H1 (cell line): ENCODE measurements at places on chromosomes 11 and 22. TPM values are rescaled to one million over a fixed set of nuclear protein-coding genes. Genes with fewer than 3 reads are reported as not detected.

- no peak overlapping the region for H3K27ac ChIP-seq
- H3K4me3 ChIP-seq = no peak overlapping the region
- no peak for DNase-seq
- no peaks in the 10 kb centered on the region for H3K36me3 ChIP-seq
Observed at GRCh38 chr22:46512039-46512370, 25.4 kb downstream of the CELSR1 start.

DNA sequence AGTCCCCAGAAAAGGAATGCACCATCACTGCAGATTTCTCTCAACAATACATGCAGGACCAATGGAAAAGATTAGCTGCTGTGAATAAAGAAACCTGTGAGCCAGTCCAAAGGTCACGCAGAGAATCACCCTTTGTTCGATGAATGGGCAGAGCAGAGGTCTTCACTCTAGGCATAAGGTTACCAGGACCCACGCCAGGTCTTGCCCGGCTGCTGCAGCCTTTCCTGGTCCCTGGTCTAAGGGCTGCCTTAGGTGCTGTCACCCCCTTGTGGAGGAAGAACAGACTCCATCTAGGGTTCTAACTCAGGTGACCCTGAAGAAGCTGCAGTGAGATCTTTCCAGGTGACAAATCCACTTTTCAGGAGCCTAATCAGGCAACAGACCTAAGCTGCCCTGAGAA lies 29.0 kb upstream of the NAP1L4 start:
- no peaks in the 10 kb centered on the region for H3K27me3 ChIP-seq
- H3K27ac ChIP-seq = no peak overlapping the region
- H3K36me3 ChIP-seq = peaks cover 34% of the 10 kb centered on the region
- H3K4me3 ChIP-seq = no peak overlapping the region
- DNase-seq = no peak

DNA sequence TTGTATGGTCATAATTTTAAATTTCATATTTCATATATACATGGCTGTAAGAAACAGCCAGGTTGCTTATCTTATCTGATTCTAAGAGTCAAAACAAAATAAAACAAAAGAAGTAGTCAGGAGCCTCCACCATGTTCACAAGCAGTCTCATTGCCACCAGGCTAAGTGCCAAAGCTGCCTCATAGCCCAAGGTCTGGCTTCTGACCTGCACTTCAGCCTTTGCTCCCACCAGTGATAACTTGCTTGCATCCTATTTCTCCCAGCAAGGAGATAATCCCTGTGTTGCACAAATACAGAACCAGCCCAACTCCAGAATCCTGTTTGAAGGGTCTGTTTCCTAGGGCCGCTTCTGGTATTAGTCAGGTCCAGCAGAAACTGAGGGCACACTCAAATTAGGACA lies 53.9 kb upstream of the TSKU start:
- no peak overlapping the region for H3K27ac ChIP-seq
- no peaks in the 10 kb centered on the region for H3K36me3 ChIP-seq
- H3K4me1 ChIP-seq = no peaks in the 10 kb centered on the region
- no peaks in the 10 kb centered on the region for H3K27me3 ChIP-seq

GRCh38 chr11:86524620-86525352 lies 147.6 kb downstream of the ME3 start:
- no peaks in the 10 kb centered on the region for H3K36me3 ChIP-seq
- no peak for DNase-seq
- no peaks in the 10 kb centered on the region for H3K27me3 ChIP-seq
- no peak overlapping the region for H3K4me3 ChIP-seq
- H3K4me1 ChIP-seq = no peaks in the 10 kb centered on the region
- H3K27ac ChIP-seq = no peak overlapping the region

DNA sequence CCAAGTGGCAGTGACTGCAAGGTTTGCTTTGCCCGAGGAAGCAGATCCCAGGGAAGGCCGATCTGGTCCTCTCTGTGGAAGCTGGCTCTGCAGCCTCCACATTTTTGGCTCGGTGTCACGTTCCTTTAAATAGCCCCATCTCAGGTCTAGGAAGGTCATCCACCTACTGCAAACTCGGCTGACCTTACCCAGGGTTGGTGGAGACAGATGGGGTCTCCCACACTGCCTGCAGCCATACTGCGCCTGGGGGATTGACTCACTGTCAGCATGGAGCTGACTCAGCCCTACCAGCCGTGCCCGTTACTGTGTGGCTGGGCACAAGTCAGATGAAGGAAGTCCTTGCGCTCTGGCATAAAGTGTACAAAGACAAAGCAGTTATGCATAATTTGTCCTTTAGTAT lies 16.9 kb downstream of the CDPF1 start:
- H3K36me3 ChIP-seq = no peaks in the 10 kb centered on the region
- H3K27ac ChIP-seq = no peak overlapping the region
- H3K27me3 ChIP-seq = no peaks in the 10 kb centered on the region
- no peak overlapping the region for H3K4me3 ChIP-seq

DNA sequence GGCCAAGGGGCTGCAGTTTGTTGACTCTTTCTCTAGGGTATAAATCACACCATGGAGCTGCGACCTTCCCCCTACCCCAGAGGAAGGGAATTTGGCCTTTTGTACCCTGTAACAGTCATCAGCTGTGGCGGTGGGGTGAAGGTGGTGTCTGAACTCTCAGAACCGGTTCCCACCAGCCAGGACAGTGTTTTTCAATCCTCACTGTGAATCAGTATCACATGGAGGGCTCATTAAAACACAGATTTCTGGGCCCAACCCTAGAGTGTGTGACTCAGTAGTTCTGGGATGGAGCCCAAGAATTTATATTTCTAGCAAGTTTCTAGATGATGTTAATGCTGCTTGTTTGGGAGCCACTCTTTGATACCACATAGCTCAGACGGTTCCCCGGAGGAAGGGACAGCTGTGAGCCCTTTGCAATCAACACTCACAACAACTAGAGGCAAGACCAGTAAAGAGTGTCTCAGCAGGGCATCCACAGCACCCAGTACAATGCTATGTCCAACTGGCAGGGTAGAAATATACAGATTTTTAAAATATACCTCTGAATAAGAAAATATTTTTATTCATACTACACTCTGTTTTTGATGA lies 43.9 kb upstream of the FAT3 start:
- no peak overlapping the region for H3K27ac ChIP-seq
- no peaks in the 10 kb centered on the region for H3K36me3 ChIP-seq
- H3K4me1 ChIP-seq = no peaks in the 10 kb centered on the region
- no peak for DNase-seq

DNA sequence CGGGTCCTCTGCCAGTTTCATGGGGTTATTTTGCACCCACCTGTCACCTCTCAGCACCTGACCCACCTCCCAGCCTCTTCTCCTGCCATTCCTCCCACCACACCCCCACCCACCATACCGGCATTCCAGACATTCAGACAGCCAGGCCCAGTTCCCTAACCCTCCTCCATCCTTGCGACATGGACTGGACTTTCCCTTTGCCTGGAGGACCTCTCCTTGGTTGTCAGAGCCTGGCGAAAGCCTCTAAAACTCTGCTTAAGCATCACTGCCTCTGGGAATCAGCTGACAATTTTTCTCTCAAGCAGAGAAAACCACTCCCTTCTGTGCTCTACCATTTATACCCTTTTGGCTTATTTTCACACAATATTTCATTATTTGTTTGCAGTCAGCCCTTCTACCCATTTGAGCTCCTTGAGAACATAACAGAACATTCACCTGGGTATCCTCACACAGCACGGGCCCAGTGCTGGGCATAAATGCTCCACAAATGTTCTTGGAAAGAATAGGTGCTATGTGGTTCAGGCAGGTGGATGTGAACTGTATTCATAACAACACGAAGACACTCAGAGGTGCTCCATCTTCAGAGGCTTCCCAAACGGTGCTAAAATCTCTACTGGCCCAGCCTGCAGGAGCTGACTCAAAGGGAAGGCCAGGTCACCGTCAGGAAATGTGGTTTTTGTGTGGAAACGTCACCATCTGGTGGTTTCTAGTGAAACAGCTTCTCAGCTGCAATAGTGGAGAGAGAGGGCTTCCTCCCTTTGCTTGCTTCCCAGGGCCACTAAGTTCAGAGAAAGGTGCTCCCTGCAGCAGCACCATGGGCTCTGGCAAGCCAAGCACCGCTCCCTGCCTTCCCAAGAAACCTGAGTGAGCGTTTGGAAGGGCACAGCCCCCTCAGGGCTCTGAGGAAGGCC lies 10.4 kb downstream of the SPATA19 start:
- no peak overlapping the region for H3K4me3 ChIP-seq
- H3K27me3 ChIP-seq = no peaks in the 10 kb centered on the region
- H3K27ac ChIP-seq = no peak overlapping the region
- DNase-seq = peak; percentile 78

DNA sequence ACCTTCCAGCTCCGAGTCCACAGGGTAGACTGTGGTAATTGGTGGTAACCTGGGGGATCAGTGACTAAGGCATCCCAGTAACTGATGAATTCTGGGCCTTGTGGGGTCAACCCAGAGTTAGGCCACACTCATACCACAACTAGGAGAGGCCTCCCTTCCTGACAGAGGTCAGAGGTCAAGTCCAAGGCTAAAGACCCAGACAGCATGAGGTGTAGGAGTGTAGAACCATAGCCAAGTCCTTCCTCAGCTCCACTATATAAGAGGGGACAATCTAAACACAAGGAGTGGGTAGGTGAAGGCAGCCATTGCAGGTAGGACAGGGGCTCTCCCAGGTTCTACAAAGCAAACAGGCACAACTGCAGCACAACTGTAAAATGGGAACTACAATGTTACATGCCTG lies 4.6 kb downstream of the AP1B1 start:
- no peak overlapping the region for H3K27ac ChIP-seq
- no peak overlapping the region for H3K4me3 ChIP-seq
- peaks cover 2% of the 10 kb centered on the region; the same call in 1 of the 2 replicates for H3K4me1 ChIP-seq
- no peaks in the 10 kb centered on the region for H3K27me3 ChIP-seq

DNA sequence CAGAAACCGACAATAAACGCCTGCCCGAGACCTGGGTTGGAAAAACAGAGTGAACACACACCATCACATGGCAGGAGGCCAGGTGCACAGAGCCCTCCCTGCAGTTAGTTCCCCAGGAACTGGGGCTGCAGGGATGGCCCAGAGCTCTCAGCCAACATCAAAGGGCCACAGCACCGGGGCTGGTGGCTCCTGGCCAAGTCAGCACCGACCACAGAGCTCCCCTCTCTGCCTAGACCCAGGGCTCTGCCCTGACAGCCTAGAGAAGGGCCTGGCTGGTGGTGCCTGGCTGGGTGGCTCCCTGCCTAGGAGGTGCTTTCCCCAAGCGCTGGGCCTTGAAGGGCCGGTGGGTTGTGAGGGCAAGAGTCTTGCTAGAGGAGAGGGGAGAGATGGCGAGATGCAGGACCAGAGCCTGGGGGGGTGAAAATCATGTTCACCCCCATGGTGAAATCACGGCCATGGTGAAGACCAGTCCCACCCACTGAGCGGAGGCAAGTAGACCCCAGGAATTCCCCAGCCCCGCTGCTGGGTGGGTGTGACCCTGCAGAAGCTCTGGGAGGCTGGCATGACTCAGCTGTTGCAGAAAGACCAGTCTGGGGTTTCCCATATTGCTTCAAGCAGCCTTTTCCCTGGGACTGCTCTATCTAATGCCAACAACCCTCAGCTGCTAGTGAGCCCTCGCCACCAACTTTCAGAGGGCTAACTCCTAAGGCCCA lies 7.2 kb upstream of the BID start:
- no peak overlapping the region for H3K27ac ChIP-seq
- no peaks in the 10 kb centered on the region for H3K36me3 ChIP-seq
- 0 out of 2 replicates have a peak, but pooled peaks cover 9% of the 10 kb centered on the region for H3K4me1 ChIP-seq
- DNase-seq = no peak
- H3K4me3 ChIP-seq = no peak overlapping the region
- no peaks in the 10 kb centered on the region for H3K27me3 ChIP-seq

- no peak for DNase-seq
- no peaks in the 10 kb centered on the region for H3K36me3 ChIP-seq
- H3K27ac ChIP-seq = no peak overlapping the region
- peaks cover 48% of the 10 kb centered on the region for H3K27me3 ChIP-seq
- H3K4me1 ChIP-seq = peaks cover 2% of the 10 kb centered on the region
- no peak overlapping the region for H3K4me3 ChIP-seq
Observed at GRCh38 chr11:75244052-75244814, 3.7 kb downstream of the TPBGL start.

GRCh38 chr22:28205926-28206325 lies 286.9 kb upstream of the PITPNB start:
- no peak overlapping the region for H3K4me3 ChIP-seq
- H3K36me3 ChIP-seq = no peaks in the 10 kb centered on the region
- no peak overlapping the region for H3K27ac ChIP-seq

- peaks cover 1% of the 10 kb centered on the region for H3K27me3 ChIP-seq
- H3K36me3 ChIP-seq = no peaks in the 10 kb centered on the region
- H3K4me3 ChIP-seq = no peak overlapping the region
- H3K27ac ChIP-seq = no peak overlapping the region
- H3K4me1 ChIP-seq = peaks cover 8% of the 10 kb centered on the region
Observed at GRCh38 chr11:2537896-2538724, 93.3 kb downstream of the KCNQ1 start.

DNA sequence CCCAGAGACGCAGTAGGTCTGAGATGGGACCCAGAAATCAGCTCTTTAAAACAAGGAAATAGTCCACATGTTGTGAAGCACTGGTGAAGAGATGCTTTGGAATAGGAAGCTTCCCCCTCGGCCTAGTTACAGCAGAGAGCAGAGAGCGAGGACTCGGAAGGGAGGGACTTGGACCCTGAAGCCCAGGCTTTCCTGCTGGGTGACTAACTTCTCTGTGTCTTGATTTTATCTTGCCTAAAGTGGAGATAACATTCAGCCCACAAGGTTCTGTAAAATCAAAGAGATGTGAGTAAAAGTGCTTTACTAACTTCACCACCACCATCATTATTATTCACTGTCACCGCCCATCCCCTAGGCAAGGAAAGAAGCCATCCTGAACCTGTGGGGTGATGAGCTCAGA lies 58.4 kb downstream of the THAP12 start:
- peaks cover 29% of the 10 kb centered on the region for H3K27me3 ChIP-seq
- no peak for DNase-seq

DNA sequence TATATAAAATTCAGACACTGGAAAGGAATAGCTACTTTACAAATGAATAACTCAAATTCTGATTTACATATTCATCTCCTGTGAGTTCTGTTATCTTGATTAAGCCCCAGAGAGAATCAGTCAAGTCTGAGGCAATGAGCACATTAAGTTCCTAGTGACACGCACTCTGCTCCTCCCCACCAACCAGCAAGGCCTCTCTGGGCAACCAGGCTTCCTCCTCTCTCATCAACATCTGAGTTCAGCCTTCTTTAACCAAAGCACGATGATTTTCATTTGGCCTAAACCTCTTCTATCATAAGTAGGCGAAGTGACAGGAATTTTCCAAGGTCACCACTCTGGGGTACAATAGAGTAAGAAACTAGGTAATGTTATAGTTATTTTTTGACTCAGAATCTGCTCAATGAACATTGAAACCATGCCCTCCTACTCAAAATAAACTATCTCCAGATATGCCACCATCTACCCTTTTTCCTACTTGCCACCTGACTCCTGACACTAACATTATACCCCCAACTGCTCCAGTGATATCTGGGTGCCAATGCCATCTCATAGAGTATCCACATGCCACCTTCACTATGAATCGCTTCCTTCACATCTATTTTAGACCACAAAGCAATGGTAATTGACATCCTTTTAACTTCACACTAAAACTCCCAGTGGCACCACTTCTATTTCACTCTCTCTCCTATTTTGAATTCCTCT lies 114.8 kb downstream of the FAM76B start:
- H3K36me3 ChIP-seq = no peaks in the 10 kb centered on the region
- no peak for DNase-seq
- H3K27me3 ChIP-seq = no peaks in the 10 kb centered on the region
- no peak overlapping the region for H3K27ac ChIP-seq

C11orf16 gene
- total RNA-seq = not detected in 2 replicates

JAM3 gene
- 40.3 and 42.8 TPM in 2 replicates for total RNA-seq

SSTR3 gene
- 0.22 and 0.54 TPM in 2 replicates for total RNA-seq
